ENCODE measurements at places on chromosomes 16 and 17.

DNA sequence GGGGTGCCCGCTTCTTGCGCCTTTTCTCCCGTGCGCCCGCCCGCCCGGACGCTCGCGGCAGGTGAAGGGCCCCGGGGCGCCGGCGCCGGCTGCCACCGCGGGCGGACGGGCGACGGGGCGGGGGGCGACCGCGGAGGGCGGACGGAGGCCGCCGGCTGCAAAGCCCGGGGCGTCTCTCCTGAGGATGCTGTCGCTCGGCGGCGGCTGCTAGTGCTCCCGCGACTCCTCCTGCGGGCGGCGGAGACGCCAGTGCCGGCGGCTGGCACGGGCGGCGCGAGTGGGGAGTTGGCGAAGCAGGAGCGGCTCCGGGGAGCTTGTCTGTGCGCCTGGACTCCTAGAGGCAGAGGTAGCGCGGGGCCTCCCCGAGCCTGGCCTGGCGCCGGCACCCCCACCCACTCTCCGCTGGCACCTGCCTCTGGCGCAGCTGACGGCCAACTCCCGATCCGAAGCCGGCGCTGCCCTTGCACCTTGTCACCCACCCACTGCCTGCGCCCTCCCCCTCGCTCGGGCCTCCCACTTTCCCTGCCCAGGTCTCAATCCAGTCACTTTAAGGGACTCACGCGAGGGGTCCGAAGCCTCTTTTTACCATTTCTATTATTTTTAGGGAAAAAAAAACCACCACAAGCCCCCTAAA is at the start of gene FAM20A:
Gene FAM20A, minus strand, starts transcription at position 437 of the 634 bp plus-strand sequence. CDS start 701 bp downstream, outside the sequence.
- peak; percentile 36 for DNase-seq

DNA sequence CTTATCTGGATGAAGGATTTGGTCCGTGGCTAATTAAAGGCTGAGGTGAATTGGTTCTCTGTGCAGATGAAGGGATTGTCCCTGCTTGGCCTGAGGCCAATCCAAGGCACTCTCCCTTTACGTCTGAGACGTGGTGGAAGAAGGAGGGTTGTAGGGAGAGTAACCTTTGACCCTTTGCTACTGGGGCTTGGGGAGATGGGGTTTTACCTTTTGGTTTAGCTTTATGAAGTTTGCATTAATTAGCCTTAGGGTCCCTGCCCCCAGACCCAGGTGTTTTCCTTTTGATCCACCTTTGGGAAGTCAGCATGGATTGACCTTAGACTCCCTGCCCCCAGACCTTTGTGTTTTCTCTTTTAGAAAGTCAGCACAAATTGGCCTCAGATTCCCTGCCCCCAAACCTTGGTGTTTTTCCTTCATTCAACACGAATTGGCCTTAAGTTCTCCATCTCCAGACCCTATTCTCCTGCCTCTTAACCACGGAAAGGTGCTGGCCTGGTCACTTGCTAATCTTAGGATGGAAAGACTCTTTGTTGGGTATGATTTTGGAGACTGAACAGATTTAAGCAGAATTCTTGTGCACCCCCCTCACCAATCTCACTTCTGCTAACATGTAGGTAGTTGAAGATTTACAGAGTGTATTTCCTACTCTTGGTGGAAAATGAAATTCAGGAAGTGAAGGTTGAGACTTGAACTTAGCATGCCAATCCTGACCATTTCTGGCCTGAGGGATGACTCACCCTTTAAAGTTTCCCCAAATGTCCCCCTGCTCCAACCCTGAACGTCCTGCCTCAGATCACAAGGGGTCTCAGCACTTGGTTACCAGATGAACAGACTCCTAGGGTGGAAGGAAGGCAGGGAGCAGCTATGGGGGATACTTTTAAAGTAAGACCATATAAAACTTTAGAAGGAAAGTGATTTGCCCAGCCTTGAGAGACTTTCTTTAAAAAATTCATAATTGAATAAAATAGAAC is 23.1 kb upstream of the MMD start:
- DNase-seq = no peak

GRCh38 chr17:3002538-3003295 is 60.7 kb downstream of the OR1D5 start:
- no peak for DNase-seq

GRCh38 chr17:57186226-57187019 is 69.9 kb upstream of the MSI2 start:
- no peak for DNase-seq

- DNase-seq = no peak
Observed at GRCh38 chr16:88804173-88804551, 573 bp downstream of the CDT1 start.

GRCh38 chr16:28986492-28986891 is 1.6 kb downstream of the LAT start:
- DNase-seq = no peak

DNA sequence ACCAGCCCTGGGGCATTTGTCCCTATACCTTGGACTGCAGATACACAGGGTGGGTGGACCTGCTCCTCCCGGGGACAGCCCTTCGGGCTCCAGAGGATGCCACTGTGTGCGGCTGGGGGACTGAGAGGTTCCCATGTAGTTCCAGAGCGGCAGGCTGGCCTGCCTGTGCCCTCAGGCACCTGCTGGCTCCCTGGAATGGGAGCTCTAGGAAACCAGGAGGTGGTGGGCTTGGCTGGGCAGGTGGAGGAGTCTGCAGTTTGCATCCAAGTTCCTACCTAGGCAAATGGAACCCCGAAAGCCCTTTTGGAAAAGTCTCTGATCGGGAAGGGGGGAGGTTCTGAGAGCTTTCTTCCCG is 982 bp downstream of the DBNDD1 start:
- no peak for DNase-seq

GRCh38 chr16:7369204-7369603 is 36.6 kb downstream of the RBFOX1 start:
- no peak for DNase-seq

DNA sequence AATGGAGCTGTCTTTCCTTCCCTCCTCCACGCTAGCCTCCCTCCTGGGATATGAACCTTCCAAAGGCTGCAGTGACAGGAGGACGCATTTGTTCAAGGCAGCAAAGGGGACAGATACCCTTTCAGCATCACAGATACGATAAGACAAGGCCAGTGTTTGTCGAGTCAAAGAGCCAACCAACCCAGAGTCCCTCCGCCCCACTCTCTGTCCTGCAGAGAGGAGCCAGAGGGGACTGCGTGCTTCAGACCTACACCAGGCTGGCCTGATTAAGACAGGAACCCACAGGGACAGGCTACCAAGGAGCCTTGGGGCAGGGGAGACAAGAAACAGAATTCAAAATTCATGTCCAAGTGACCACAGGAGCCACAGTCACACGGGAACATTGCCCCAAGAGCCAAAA is 72.6 kb upstream of the CDH5 start:
- no peak for DNase-seq

DNA sequence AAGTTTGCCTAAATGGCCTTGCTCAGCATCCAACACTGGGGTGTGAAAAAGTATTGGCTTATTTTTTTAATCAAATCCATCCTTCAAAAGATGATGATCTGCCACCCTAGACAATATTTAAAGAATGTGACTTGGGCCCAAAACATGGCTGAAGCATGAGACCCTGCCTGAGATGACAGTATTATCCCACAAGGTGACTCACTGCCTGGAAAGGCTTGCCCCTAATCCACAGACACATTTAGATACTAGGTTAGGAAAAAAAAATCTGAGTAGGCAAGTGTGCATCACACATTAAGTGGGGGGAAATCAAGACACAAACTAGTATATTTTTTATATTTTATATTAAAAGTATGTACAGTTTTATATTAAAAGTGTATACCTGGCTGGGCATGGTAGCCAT is 38.4 kb downstream of the TOM1L2 start:
- no peak for DNase-seq

- DNase-seq = no peak
Observed at GRCh38 chr17:8951206-8951605, 14.3 kb downstream of the PIK3R5 start.
